ENCODE measurements at places on chromosomes 3 and 15.

GRCh38 chr15:88830016-88830415 lies 26.8 kb downstream of the ACAN start:
- no peak for DNase-seq

GRCh38 chr3:161443921-161444693 lies 52.5 kb upstream of the OTOL1 start:
- DNase-seq, result no peak

DNA sequence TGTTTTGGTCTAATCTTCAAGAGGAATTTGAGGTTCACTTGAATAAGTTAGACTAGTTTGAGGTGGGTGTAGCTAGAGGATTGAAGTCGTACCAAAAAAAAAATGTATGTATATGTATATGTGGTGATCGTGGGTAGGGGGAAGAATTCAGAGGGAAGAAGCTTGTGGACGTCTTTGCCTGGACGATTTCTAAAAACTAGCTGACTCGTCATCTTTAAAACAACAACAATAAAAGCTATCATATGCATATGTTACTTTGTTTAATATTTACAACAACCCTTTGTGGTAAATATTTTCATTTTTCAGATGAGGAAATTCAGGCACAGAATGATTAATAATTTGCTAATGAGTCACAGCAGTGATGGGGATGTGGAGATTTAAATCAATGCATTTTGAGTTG lies 18.1 kb downstream of the RNF111 start:
- no peak for DNase-seq

DNA sequence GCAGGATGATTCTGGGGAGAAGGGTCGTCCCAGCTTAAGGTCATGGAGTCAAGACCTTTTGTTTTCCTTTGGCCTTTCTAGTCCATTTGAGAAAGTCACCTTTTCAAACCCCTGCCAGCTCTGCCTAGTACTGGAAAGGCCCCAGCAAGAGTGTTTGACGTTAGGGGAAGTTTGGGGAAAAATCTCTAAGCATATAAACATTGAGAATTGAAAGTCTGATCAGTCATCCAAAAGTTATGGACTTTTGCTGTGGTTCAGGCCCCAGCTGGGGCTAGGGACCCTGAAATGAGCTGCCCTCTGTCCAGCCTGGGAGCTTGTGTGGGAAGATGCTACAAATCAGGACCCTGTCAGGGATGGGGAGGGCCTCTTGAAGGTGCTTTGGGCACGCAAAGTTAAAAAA lies 21.6 kb downstream of the SLC6A6 start:
- DNase-seq, result no peak

- DNase-seq, result no peak
Measured at GRCh38 chr15:70053001-70053715, 44.6 kb downstream of the TLE3 start.

DNA sequence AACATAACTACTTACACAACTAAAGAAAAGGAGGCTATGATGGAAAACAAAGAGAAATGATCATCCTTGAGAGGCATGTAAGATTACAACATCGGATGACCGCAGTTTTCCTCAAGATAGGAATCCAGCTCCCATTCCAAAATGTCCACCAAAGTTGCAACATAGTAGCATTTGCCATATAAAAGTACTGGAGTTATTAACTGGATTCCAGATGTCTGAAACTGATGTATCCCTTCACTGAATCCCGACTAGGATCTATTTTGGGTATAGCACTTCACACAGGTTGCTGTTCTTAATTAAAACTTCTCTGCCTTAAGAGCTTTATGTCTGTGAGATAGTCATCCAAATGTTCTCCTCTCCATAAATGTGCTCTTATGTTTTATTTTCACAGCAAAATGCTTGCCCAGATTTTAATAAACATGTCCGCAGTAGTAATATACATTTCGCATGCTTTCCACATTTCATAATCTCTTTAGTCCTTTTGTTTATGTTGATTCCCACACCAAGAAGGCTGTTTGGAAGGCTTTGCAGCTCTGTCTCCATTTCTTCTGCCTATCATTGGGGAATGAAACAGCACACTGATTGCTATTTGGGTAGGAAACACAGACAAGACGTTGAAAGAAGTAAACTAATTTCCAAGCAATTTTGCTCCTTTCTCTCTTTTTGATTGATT lies 716.5 kb upstream of the CFAP20DC start:
- DNase-seq, result no peak

DNA sequence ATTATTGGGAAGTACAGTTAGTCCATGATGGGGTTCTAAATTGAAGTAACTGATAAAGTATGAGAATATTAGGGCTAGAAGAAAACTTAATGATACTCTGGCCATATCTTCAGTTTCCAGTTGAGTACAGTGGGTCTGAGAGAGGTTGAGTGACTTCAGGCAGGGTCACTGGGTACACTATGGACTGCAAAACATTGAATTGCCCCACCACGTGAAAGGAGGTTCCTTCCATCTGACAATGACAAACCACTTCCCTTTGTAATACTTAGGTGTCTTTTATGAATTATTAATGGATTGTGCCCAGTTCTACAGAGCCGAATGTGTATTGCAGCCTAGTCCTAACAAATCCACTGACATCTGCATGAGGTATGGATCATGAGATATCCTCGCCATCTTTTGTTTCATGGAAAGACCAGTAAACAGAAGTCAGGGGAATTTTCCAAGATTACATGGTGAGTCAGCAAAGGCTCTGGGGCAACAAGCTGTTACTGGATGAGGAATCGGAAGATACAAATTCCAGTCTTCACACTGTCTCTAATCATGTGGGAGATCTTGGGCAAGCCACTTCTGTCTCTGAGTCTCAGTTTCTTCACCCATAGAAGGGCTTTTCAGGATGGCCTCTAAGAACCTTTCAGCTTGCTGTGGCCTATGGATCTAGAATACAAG lies 66.5 kb upstream of the BCL6 start:
- no peak for DNase-seq

DNA sequence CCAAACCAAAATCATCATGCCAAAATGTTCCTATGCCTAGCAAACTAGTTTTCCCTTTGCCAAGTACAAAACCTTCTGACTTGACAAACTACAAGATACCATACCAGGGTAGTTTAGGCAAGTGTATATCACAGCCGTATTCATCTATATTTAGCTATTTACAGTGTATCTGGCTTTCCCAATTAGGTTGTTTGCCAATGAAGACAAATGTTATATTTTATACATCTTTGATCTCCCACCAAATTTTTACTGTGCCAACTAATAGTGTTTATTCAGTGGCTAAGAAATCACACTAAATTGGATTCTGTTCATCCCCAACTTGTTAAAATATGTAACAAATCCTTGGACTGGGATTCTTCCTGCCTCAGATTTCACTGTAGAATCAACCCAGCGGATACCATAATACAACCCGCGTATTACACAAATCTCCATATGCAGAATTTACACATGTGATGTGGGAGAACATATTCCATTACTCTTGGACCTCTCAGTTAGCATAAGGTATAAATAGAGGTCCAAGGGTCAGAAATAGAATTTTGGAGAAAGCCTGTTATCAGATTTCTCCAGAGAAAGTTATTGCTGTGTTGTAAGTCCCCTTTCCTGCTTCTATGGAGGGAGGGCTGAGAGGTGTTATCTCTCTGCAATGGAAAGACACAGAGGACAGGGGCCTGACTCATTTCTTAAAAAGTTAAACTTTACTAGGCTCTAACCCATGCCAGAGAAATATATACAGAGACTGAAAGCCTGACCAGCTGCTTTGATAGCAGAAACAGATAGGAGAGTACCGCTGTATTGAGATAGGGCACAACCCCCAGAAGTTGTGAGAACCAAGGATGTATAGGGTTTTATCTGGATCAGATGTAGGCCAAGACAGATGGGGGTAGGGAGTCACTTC lies 467.0 kb downstream of the FGF12 start:
- DNase-seq, result no peak

GRCh38 chr3:178172121-178172520 lies 364.1 kb upstream of the KCNMB2 start:
- DNase-seq, result no peak

DNA sequence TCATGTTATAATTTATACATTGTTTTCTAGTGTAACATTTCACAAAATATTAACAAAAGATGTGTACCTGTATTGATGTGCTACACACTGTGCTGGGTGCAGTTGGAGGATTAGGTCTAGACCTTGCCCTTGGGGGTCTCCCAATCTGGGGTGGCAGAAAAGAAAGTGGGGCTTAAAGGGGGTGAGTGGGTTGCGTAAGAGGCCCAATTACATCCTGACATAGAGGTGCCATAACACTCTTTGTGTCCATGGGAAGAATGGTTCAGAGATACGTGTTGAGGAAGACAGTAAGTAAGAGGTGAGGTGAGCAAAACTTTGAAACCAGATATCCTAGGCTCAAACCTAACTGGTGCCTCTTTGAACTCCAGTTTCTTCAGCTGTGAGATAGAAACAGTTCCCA lies 31.0 kb downstream of the DLEC1 start:
- no peak for DNase-seq

GRCh38 chr3:146468671-146469149 lies 651 bp downstream of the PLSCR2 start:
- no peak for DNase-seq

GRCh38 chr15:44596511-44597010 lies 59.6 kb downstream of the EIF3J start:
- DNase-seq, result no peak

- DNase-seq, result no peak
Measured at GRCh38 chr3:190043741-190044140, 77.0 kb downstream of the P3H2 start.

DNA sequence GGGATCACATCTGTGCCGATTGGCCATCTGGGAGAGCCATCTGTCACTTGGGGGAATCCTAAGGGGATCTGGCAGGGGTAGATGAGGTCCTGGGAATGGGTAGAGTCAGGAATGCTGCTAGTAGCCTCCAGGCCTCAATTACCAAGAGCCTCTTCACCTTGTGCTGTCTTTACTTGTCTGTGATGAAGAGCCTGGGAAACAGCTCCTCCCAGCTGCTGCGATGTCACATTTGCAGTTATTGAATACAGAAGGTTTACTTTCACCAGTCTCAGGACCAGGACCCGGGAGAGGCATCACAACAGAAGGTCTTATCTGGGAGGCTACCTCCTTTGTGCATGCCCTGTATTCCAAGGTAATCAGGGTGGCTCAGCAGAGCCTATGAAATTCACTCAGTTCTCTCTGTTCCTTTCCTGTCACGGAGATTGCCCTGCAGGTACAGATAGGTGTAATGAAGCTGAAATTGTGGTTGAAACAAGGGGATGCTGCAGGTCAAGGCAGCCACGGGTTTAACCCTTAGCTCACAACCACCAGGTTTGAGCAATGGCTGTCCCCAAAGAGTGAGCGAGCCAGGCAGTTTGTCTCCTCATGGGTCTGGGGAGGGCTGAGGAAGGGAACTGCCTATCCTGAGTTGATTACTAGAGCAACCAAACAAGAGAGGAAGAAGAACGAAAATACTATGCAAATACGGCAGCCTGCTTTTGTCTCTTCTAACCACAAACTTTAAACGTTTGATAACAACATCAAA lies 298.9 kb upstream of the RORA start:
- no peak for DNase-seq

- no peak for DNase-seq
Measured at GRCh38 chr15:63196842-63197241, 7.4 kb downstream of the RAB8B start.

DNA sequence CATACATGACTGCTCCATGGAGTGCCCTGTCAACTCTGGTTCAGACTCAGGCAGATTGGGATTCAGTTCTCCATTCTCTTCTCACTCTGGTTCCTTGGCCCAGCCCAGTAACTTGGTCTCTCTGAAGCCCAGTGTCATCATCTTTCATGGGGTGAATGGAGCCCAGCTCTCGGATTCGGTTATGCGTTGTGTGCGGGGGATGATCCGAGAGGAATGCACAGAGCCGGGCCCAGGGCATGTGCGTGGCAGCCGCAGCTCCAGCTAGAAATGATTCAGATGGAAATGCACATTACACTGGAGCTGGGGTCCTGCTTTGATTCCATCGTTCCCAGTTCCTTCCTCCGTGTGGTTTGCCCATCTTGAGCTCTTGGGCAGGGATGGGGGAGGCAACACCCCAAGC lies 189.4 kb downstream of the FEZF2 start:
- no peak for DNase-seq

GRCh38 chr3:146521394-146521793 lies 23.0 kb downstream of the PLSCR1 start:
- no peak for DNase-seq

DNA sequence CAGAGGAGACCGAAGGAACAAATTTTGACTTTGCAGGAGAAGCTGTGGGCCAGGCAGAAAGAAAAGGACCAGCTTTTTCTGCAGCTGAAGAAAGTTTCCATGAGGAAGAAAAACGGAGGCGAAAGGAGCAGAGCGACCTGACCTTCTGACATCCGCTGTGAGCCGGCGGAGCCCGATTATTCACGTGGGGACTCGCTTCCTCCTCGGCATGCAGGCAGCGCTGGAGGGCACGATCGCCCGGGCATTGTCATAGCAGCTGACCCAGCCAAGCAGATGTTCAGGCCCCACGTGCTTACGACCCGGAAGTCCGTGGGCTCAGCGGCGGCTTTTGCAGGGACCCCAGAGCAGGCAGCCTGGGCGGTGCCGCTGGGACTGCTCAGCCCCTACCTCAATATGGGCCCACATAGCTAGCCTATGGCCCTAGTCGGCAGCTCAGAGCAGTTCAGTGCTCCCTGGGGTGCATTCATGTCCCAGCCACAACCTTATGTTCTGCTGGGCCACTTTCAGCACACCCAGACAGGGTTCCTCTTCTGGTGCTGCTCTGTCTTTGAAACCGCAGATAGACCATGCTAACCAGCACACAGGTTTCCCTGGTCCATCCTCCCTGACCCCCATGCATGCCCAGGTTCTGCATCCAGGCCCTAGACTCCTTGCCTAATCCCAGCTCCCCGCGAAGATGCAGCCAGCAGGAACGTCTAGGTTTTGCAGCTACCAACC lies 10.5 kb upstream of the EIF4A2 start:
- DNase-seq, result no peak

DNA sequence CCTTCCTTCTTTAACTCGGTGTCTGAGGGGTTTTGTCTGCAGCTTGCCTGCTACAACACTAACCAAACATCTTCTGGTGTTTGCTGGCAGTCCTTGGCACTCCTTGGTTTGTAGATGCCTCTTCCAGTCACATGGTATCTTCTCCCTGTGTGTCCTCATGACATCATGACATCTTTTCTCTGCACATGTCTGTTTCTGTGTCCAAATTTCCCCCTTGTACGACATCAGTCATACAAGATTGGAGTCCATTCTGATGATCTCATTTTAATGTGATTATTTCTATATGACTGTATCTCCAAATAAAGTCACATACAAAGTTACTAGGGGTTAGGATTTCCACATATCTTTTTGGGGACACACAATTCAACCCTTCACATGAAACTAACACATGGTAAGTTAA lies 152.3 kb upstream of the LRRN1 start:
- DNase-seq, result no peak

- DNase-seq, result no peak
Measured at GRCh38 chr3:16768956-16769355, 115.8 kb upstream of the PLCL2 start.

- DNase-seq, result no peak
Measured at GRCh38 chr3:82144811-82145210, 383.4 kb upstream of the GBE1 start.

DNA sequence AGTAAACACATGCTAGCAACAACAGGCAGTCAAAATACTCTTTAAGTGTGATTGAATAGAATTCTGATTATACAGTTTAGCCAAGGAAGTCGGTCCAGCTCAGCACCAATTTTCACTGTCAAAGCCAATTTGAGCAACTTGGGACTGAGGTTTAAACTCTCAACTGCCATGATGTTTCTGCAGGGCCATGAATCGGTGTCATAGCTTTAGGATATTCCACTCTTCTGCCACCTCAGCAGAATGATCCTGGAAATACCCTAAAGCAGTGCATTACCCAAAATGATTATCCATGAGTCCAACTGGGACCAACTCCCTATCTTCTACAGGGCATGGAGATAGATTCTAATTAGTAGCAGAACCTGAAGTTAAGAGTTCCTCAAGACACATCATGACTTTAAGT lies 262.4 kb downstream of the RORA start:
- no peak for DNase-seq

All from cortex of kidney (tissue), 1 donor.